Renal pelvis (tissue), 12 donors: ENCODE measurements at places on chromosomes 2 and 18. TPM values are rescaled to one million over a fixed set of nuclear protein-coding genes. Genes with fewer than 3 reads are reported as not detected.

The SLC5A7 gene
- 0.76 TPM for polyA plus RNA-seq

The TEKT4 gene
- 0.36 TPM for polyA plus RNA-seq

The PROM2 gene
- 46.1 TPM for polyA plus RNA-seq

The PCARE gene
- 0.46 TPM for polyA plus RNA-seq

The NAT8 gene
- 29.7 TPM for polyA plus RNA-seq

The ORMDL1 gene
- polyA plus RNA-seq = 80.8 TPM

The CYS1 gene
- 116 TPM for polyA plus RNA-seq

The GALNT14 gene
- 58.6 TPM for polyA plus RNA-seq

The TRIM43 gene
- 0.30 TPM for polyA plus RNA-seq

The NFATC1 gene
- 5.1 TPM for polyA plus RNA-seq

The VAMP8 gene
- polyA plus RNA-seq = 106 TPM

The CCDC121 gene
- polyA plus RNA-seq = 10.5 TPM

The RUFY4 gene
- 0.43 TPM for polyA plus RNA-seq

The AKAIN1 gene
- polyA plus RNA-seq = not detected

The MEIS1 gene
- 113 TPM for polyA plus RNA-seq

The HOXD13 gene
- 0.08 TPM for polyA plus RNA-seq

The CD226 gene
- 2.7 TPM for polyA plus RNA-seq

The CD207 gene
- not detected for polyA plus RNA-seq

The TMEM37 gene
- 71.8 TPM for polyA plus RNA-seq

The SCN2A gene
- polyA plus RNA-seq = 3.2 TPM

The SLC9A4 gene
- polyA plus RNA-seq = 5.5 TPM

The CSRNP3 gene
- polyA plus RNA-seq = 9.2 TPM

The CDH7 gene
- polyA plus RNA-seq = 16.8 TPM

The PID1 gene
- 4.3 TPM for polyA plus RNA-seq

The PRKAG3 gene
- 0.21 TPM for polyA plus RNA-seq

The GREB1 gene
- 10.2 TPM for polyA plus RNA-seq

The DLX1 gene
- polyA plus RNA-seq = 0.37 TPM

The CFAP53 gene
- polyA plus RNA-seq = 4.1 TPM

The POTEC gene
- polyA plus RNA-seq = 0.11 TPM

The ENOSF1 gene
- polyA plus RNA-seq = 145 TPM

The LIMS3 gene
- 1.4 TPM for polyA plus RNA-seq

The MC4R gene
- 0.34 TPM for polyA plus RNA-seq

The GRB14 gene
- polyA plus RNA-seq = 60.4 TPM

The PLA2R1 gene
- polyA plus RNA-seq = 83.9 TPM

The ASB18 gene
- polyA plus RNA-seq = not detected

The TMEM169 gene
- 12.8 TPM for polyA plus RNA-seq

The ASIC4 gene
- 0.21 TPM for polyA plus RNA-seq

The SRSF7 gene
- polyA plus RNA-seq = 230 TPM

The STPG4 gene
- polyA plus RNA-seq = 0.14 TPM

The UCN gene
- 0.62 TPM for polyA plus RNA-seq

The SANBR gene
- 22.7 TPM for polyA plus RNA-seq

The SERPINB10 gene
- 0.22 TPM for polyA plus RNA-seq

The LYG1 gene
- 3.0 TPM for polyA plus RNA-seq

The LHCGR gene
- polyA plus RNA-seq = 0.70 TPM
